ENCODE measurements at places on chromosomes 11 and 22.

DNA sequence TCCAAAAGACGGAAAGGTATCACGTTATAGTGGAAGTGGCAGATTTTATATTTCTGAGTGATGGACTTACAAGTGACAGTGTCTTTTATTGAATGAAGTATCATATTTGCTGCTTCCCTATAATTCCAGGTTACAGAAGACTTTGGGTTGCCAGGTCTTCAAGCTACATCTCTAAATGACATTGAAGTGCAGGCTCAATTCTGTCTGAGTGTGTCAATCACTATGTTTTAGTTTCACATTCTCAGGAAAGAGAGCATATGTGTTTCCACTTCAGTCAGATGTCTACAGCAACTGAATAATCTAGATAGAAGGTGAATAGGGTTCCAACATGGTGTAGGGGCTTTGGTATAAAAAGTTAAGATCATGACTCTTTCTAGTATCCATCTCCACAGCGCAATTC is 492.7 kb upstream of the API5 start:
- no peak for DNase-seq

- DNase-seq, result no peak
Measured at GRCh38 chr11:126963603-126964363, 36.8 kb downstream of the KIRREL3 start.

GRCh38 chr11:68090706-68091105 is 30.5 kb downstream of the CHKA start:
- DNase-seq, result no peak

GRCh38 chr11:78071717-78072116 is 7.9 kb downstream of the NDUFC2 start:
- DNase-seq, result no peak

- no peak for DNase-seq
Measured at GRCh38 chr11:125379981-125380380, 116.1 kb downstream of the FEZ1 start.

DNA sequence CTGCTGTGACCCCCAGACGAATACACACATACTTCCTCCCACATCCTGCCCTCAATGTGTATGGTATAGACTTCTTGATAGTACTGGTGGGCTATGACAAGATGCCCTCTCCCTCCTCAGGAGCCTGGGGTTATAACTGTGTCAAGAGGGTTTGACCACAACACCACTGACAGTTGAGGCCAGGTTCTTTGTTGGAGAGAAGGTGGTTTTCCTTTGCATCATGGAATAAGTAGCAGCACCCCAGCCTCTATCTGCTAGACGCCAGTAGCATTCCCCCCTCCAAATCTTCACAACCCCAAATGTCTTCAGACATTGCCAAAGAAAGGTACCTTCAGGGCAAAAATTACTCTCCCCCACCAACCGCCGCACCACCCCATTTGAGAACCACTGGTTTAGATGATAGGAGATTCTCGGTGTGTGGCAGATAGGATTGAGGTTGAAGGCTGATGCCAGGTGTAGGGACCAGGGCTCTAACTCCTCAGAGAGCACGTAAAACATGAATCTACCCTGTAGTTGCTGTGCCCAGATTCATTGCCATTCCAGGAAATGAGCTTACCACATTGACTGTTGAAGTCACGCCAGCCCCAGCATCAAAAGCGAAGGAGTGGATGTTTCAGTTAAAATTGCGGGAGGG is 5.5 kb upstream of the MYO18B start:
- DNase-seq, result no peak

GRCh38 chr11:26841818-26842473 is 120.1 kb upstream of the SLC5A12 start:
- no peak for DNase-seq

GRCh38 chr22:45632791-45633515 is 38.7 kb upstream of the ATXN10 start:
- no peak for DNase-seq

- DNase-seq, result no peak
Measured at GRCh38 chr11:131724436-131724975, 354.1 kb downstream of the NTM start.

DNA sequence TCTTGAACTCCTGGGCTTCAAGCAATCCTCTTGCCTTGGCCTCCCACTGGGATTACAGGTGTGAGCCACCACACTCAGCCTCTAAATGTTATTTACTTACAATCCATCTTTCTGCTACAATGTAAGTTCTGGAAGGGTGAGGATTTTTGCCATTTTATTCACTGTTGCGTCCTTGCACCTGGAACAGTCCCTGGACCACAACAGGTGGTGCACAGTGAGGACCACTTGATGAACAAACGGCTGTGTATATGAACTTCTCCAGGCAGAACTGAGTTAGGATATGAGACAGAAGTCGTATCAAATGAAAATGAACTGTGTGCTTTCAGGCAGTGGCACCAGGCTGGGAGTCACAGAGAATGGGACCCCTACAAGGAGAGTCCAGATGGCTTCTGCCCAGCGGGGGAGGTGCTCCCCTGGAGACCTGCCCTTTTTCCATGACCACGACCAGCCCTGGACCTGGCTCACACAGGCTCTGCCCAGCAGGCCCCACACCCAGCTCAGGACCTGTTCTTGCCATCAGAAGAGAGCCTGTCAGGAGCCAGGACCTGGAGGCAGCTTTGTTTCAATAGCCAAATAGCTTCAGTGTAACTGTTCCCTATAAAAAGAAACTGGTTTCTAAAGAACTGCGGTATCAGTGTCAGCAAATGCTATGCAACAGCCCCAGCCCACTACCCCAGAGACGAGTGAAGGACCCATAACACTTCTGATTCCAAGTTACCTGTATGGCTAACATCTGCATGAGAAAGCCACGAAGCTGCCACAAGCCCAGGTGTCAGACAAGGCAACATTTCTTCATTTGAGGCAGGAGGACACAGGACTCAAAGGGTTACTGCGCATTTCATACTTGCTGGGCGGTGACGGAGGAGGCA is 104.9 kb downstream of the MICAL3 start:
- DNase-seq, result no peak

GRCh38 chr11:67406420-67406968 is 2.6 kb downstream of the TBC1D10C start:
- DNase-seq, result no peak

DNA sequence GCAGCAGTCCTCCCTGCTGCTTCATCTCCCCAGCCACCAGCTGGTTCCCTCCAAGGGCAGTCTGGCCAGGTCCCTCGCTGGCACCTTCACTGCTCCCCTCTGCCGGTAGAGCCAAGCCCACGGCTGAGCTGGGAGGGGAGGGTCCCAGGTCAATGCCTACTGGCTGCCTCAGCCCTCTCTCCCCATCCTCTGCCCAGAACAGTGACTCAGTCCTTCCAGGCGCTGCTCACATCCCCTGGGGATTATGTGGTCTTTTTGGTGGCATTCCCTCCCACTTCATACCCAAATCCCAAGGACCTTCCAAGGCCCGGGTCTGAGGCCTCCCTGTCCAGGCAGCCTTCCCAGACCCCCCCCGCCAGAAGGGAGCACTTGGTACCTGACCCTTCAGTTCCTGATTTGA is 44.9 kb downstream of the WNT7B start:
- no peak for DNase-seq

GRCh38 chr11:132055296-132055695 is 684.9 kb downstream of the NTM start:
- DNase-seq, result no peak

- no peak for DNase-seq
Measured at GRCh38 chr11:39412117-39412516, 2047.3 kb downstream of the LRRC4C start.

GRCh38 chr11:32353884-32354283 is 81.5 kb downstream of the WT1 start:
- no peak for DNase-seq

GRCh38 chr11:6745465-6746015 is 26.2 kb downstream of the OR2AG2 start:
- DNase-seq, result no peak
